ENCODE measurements at places on chromosomes 4 and X. TPM values are rescaled to one million over a fixed set of nuclear protein-coding genes. Genes with fewer than 3 reads are reported as not detected.

- DNase-seq: no peak
Observed at GRCh38 chr4:182085051-182085480, 158.1 kb upstream of the TENM3 start.

LIAS gene
- 11.9 TPM for total RNA-seq

DNA sequence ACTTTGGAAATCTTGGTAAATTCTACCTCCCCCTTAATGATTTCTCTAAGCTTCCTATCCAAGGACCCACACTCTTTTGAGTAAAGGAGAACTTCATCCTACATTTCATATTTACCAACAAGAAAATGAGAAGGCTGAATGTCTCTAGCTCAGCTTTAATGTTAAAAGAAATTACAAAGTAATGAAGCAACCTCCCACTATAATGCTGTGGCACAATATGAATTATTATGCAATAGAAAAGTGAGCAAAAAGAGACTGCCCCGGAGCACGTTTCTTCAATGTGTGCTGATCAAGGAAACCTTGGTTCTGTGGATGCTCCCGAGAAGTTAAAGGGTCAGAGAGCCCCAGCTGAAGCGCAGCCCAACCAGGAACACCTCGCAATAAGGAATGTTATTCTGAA lies 9.1 kb upstream of the TBC1D1 start:
- DNase-seq: no peak

HSFX2 gene
- 0.35 TPM for total RNA-seq

GRCh38 chr4:80006935-80007744 lies 65.9 kb downstream of the ANTXR2 start:
- DNase-seq: no peak

PDE5A gene
- total RNA-seq: 3.4 TPM

GRCh38 chr4:86223472-86223871 lies 136.4 kb downstream of the MAPK10 start:
- no peak for DNase-seq

TLR10 gene
- total RNA-seq: not detected

GRCh38 chr4:152734699-152735050 lies 44.9 kb downstream of the TIGD4 start:
- DNase-seq: no peak

DNA sequence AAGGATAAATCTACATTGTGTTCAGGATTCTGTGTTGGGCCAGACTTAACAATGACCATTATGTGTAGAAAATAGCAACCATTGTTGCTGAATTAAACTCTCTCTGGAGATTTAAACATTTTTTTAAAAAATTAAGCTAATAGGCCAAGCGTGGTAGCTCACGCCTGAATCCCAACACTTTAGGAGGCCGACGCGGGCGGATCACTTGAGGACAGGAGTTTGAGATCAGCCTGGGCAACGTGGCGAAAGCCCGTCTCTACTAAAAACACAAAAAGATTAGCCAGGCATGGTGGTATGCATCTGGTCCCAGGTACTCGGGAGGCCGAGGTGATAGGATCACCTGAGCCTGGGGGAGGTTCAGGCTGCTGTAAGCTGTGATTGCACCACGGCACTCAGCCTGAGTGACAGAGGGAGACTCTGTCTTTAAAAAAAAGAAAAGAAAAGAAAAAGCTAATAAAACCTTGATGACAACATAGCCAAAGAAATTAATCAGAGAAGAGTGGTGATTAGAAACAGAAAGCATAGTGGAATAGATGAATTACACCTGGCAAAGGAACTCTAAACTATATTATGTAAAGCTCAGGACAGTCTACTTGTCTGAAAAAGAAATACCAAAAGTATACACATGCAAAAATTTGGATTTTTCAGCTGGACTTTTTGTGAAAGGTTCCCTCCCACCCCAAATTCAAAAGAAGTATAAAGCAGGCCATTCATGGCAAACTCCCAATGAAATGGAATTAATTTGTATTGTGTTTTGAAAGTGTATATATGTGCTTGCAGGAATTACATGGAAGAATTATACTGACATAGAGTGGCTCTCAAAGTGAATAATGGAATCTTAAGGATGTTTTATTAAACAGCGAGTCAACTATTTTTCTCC lies 21.9 kb downstream of the PLS3 start:
- no peak for DNase-seq

- no peak for DNase-seq
Observed at GRCh38 chrX:14051416-14051815, 21.7 kb upstream of the GEMIN8 start.

DNA sequence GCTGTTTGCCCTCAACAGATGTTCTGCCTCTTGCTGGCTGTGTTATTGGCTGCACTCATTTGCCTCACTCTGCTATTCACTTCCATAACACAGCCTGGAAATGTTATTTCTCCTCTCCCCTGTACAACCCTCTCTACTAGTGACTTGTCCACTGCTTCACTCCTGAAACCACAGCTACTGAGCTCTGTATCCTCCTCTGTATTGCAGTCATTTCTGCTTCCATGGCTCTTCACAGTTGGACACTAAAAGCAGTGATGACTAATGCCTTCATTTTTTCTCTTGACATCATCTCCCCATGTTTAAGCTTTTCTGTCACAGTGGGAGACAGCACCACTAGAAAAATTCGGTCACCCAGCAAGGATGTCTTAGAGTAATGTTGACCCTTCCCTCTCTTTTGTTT lies 123.0 kb upstream of the PPP1R2C start:
- no peak for DNase-seq

TLR6 gene
- 2.9 TPM for total RNA-seq

GRCh38 chr4:81814987-81815541 lies 343.4 kb upstream of the RASGEF1B start:
- DNase-seq: no peak

GRCh38 chr4:94746746-94747145 lies 11.0 kb upstream of the BMPR1B start:
- DNase-seq: no peak

GRCh38 chr4:169934794-169935429 lies 91.3 kb downstream of the MFAP3L start:
- no peak for DNase-seq

GRCh38 chr4:52869196-52869595 lies 7.1 kb downstream of the RASL11B start:
- no peak for DNase-seq

GRCh38 chr4:177680308-177680707 lies 238.1 kb upstream of the AGA start:
- DNase-seq: no peak

GRCh38 chr4:77804471-77804870 lies 14.7 kb downstream of the CNOT6L start:
- no peak for DNase-seq

DNA sequence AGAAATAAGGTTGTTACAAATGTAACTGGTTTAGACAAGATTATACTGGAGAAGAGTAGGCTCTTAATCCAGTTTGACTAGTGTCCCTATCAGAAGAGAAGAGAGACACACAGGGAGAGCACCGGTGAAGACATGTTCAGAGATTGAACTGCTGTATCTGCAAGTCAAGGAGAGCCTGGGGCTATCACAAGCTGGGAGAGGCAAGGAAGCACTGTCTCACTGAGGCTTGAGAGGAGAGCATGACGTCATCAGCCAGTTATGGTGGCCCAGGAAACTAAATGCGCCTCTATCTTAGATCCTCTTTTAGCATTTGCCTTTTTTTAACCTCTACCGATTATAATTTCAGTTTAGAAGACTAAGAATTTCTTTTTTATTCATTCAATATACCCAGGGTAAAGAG lies 583.4 kb downstream of the TRAM1L1 start:
- no peak for DNase-seq
